Stimulated activated CD4-positive, alpha-beta T cell treated with anti-CD3 and anti-CD28 coated beads, Interleukin-15, amount 100 ng/mL, for 24 hours (primary cell): ENCODE measurements at places on chromosomes 1 and 21.

GRCh38 chr21:29145354-29145782, 14.9 kb downstream of the MAP3K7CL start:
- no peak for DNase-seq

DNA sequence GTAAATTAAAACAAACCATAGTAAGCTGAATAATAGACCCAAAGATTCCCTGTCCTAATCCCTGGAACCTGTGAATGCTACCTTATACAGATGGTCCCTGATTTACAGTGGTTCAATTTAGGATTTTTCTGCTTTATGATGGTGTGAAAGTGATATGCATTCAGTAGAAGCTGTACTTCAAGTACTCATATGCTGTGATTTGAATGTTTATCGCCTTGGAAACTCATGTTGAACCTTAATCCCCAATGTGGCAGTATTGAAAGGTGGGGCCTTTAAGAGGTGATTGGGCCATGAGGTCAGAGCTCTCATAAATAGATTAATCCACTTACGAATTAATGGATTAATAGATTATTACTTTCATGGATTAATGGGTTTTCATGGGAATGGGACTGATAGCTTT, 10.6 kb upstream of the RRP15 start:
- no peak for DNase-seq

- DNase-seq = no peak
These were observed 27.0 kb upstream of the SARS1 start for GRCh38 chr1:109186733-109187086.

DNA sequence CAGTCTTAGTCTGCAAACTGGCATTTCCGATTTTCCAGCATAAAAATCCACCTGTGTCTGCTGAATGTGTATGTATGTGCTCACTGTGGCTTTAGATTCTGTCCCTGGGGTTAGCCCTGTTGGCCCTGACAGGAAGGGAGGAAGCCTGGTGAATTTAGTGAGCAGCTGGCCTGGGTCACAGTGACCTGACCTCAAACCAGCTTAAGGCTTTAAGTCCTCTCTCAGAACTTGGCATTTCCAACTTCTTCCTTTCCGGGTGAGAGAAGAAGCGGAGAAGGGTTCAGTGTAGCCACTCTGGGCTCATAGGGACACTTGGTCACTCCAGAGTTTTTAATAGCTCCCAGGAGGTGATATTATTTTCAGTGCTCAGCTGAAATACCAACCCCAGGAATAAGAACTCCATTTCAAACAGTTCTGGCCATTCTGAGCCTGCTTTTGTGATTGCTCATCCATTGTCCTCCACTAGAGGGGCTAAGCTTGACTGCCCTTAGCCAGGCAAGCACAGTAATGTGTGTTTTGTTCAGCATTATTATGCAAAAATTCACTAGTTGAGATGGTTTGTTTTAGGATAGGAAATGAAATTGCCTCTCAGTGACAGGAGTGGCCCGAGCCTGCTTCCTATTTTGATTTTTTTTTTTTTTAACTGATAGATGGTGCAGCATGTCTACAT, 2.5 kb upstream of the OLFML3 start:
- no peak for DNase-seq

DNA sequence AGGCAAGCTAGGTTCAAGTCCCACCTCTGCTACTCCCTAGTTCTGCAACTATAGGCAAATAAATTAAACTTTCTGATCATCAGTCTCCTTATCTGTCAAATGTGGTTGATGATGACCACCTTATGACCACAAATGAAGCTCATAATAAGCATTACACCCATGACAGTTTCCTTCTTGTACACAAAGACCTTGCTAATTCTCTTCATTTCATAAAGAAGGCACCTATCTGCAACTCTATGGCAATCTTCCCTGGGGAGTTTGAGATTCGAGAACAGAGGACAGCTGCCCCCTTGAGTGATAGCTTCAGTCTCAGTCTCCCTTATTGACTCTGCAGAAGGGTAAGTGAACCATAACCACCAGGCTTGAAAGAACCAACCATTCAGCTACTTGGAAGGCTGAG, 503.1 kb upstream of the DAB1 start:
- DNase-seq = no peak

- DNase-seq = no peak
These were observed 242.5 kb upstream of the TMPRSS15 start for GRCh38 chr21:18646116-18646515.

GRCh38 chr1:53066488-53066887, 4.5 kb downstream of the PODN start:
- no peak for DNase-seq

DNA sequence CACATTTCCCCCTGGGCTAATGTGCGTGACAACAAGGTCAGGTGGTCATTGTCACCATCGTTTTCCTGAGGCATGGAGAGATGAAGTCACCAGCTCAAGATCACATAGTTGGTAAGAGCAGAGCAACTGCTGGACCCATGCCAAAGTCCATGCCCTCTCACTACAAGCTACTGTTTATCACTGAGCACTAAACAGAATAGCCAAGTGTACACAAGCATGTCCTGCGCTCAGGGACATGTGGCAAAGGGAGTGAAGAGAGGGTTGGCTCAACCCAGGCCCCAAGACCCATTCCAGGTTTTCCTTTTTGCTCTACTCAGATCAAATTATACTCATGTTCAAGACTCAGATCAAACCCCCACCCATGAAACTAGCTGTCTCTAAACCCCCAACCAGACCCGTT, 20.8 kb downstream of the LRRC52 start:
- DNase-seq = no peak

DNA sequence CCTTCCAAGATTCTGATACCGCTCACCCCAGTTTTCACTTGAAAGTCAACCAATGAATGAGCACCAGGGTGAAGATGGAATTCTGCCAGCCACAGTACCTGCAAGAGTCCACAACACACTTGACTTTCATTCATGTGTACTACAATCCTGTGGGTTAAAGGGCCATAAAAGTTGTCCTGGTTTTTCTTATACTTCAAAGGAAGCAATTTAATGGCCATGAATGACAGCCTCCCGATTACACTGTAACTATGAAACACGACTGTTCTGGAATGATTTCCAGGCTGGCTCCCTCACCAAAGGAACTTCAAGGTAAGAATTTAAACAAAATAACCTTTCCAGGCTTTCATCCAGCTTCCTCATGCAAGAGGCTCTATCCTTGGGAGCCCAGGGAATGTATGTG, 502.8 kb downstream of the SMYD3 start:
- DNase-seq = no peak

DNA sequence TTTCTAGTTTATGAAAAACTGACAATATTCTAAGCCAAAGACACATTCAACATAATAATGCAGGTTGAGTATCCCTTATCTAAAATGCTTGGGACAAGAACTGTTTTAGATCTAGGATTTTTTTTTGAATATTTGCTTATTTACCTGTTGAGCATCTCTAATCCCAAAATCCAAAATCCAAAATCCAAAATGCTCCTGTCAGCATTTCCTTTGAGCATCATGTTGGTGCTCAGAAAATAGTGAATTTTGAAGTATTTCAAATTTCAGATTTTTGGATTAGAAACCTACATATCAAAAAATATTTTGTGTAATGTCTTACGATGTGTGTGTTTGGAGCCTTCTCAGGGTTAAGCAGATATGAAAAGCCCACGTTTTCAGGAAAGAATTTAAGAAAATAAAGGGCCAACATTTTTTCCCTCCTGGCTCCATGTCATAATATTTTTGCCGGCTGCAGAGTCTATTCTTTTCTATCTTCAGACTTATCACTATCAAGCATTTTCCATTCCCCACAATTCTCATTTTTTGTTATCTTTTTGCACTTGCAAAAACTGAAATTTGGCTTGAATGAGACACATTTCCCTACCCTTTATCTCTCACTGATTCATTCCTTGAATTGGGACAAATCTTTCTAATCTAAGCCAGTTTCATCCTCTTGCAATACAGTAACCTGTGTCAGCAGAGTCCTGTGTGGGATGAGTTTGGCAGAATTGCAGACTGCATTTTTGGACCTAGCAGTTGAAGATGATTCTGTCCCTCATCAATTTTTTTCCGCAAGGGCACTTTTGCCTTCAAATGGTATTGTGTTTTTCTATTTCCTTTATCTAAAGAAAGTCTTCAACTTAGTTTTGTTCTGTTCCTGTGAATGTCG, 233.9 kb downstream of the DISC1 start:
- DNase-seq = no peak

GRCh38 chr1:203201516-203202205, 15.2 kb upstream of the CHI3L1 start:
- no peak for DNase-seq

- DNase-seq = peak; percentile 37
These were observed 129.4 kb downstream of the PPIAL4G start for GRCh38 chr1:148353461-148354283.

GRCh38 chr1:99758073-99758511, 8.3 kb downstream of the FRRS1 start:
- no peak for DNase-seq

DNA sequence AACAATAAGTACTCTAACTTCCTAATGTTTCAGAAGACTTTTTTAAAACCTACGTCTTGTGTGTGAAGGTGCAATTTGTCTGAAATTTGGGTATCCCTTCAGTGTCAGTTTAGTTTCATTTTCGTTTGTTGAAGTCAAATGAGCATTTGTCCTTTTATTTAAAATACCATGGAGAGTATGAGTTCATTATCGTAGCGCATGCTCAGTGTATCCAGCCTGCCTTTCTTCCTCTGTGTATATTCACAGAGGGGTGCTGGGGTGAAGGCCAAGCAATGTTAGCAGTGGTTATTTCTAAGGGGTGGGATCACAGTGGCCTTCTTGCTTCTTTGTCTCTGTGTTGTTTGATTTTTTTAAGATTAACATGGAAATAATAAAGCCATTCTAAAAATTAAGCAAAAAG, 43.2 kb downstream of the CNN3 start:
- DNase-seq = peak; percentile 7

DNA sequence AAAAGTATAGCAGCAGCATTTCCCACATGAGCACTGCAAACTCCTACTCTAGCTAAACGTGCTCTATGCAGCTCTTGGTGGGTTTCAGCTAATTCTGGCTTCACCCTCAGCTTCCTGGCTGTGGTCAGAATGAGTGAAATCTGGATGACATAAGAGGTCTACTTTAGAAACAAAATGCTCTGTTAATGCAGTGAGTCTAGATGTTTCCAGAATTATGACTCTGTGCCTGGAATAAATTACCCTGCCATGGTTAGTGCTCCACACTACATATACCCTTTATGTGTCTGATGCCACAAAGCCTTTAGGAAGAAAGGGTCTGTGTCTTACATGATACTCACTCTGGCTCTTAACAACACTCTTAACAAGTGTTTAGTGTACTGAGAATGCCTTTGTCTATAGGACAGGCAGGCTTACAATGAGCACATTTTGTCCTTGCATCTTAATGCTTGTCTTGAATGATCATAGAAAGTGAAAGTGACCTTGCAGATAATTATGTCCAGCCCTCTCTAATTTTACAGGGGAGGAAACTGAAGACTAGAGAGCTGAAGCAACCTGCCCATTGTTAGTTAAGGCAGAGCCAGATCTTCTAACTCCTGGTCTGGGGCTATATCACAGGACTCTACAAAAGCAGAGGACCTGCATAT, 9.2 kb downstream of the S100A10 start:
- peak; percentile 62 for DNase-seq

DNA sequence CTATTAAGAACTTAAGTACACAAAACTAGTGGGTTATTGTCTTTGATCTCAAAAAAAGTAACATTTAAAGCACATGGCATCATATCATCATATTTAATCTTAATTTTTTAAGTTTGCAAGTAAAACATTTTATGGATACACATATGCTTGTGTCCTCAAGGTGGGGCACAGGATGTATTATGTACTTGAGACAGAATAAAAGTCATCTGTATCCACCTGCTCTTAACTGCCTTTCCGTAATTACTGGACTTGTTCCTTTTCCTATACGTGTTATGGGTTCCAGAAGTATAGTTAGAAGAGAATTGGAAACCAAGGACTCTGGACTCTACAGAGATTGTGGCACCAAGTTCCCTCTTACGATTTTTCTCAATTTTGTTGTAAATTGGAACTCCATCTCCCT, 79.4 kb downstream of the FCRL5 start:
- DNase-seq = no peak

DNA sequence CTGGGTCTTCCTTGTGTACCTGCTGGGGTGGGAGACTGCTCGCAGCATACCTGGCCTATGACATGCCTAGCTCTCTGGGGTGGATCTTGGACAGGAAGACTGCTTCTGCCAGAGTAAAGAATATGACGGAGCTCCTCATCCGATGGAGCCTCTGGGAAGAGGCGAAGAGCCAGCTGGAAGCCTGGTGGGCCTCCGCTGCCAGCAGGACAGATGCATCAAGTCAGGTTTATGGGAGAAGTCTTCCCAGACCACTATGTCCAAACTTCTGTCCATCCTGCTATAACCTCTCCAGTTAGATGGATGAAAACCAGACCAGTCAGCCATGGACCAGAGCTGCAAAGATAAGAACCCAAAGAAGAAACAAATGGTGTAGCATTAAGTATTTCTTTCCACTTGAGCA, 27.7 kb upstream of the NGF start:
- DNase-seq = no peak

DNA sequence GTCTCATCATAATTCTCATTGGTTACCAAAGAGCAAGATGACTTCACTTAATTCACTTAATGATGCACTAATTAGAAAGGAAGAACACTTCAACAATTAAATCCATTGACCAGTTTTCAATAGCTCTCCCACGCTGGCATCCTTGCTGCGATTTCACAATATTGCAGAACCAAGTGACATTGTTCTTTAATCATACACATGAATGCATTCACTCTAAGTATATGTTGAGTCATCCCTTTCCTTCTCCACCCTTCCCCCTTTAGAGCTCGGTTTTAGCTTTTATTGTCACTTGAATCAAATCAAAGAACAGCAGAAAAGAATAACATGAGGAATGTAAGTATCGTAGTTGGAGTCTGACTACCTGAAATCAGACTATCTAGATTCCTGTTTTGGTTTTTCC, 233.6 kb upstream of the FMN2 start:
- DNase-seq = no peak

GRCh38 chr1:169727307-169727706, 6.6 kb downstream of the SELE start:
- no peak for DNase-seq

- DNase-seq = no peak
These were observed 13.8 kb downstream of the RASSF5 start for GRCh38 chr1:206521127-206521526.

- DNase-seq = no peak
These were observed 234.0 kb downstream of the NPHP4 start for GRCh38 chr1:5758000-5758858.

DNA sequence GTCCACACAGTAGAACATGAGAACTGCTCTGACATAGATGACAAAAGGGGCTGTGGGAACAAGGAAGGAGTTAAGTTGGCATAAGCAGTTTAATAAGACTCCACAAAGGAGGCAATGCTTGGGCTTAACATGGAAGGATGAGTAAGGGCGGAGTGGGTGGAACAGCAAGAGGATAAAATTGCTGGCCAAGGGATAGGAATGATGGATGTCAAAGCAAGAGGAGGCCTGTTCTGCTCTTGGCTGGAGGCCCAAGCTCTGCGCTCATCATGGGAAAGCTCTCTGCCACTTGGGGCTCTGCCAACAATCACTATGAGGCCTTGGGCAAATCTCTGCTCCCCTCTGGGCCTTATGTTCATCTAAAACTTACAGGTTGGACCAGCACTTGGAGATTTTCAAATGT, 98.3 kb upstream of the CAMK1G start:
- DNase-seq = no peak

GRCh38 chr21:14414932-14415508, 32.1 kb upstream of the HSPA13 start:
- no peak for DNase-seq

GRCh38 chr1:209691237-209691636, 13.4 kb upstream of the HSD11B1 start:
- DNase-seq = no peak
